ENCODE measurements at places on chromosomes 6 and 20.

GRCh38 chr6:11795403-11795802, 16.8 kb upstream of the ADTRP start:
- no peak for DNase-seq

- no peak for DNase-seq
Observed at GRCh38 chr6:166470863-166471410, 88.2 kb upstream of the MPC1 start.

- DNase-seq, result peak; percentile 4
Observed at GRCh38 chr6:141199074-141199473, 933.7 kb upstream of the GJE1 start.

GRCh38 chr6:8476656-8477055, 41.3 kb upstream of the SLC35B3 start:
- no peak for DNase-seq
